Left cardiac atrium (tissue), 4 donors: ENCODE measurements at places on chromosomes 6 and 20. TPM values are rescaled to one million over a fixed set of nuclear protein-coding genes. Genes with fewer than 3 reads are reported as not detected.

- peak; percentile 38 for DNase-seq
These were observed 219.0 kb upstream of the JARID2 start for GRCh38 chr6:15026832-15027231.

GABBR1 gene
- 32.7 TPM for total RNA-seq

PNPLA1 gene
- total RNA-seq = not detected

SNRNP48 gene
- 12.6 TPM for total RNA-seq

COQ3 gene
- 25.2 TPM for total RNA-seq
